ENCODE measurements at places on chromosomes 1 and 21.

DNA sequence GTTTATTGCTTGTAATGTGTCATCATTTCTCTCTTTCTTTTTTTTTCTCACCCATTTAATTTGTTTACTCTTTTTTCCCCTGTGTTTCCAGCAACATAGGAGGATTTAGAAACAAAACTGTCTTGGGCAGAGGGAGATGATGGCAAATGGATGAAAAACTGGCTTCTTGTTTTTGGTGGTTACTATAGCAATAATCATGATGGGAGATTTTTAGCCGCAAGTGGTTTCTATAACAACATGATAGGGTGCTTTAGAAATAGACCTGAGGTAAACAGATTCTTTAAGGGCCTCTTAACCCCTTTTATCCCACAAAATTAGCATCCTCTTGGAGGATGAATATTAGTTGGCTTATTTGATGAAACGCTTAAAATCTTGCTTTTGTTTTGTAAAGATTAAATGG, 51.6 kb downstream of the CRB1 start:
- no peak for DNase-seq

GRCh38 chr1:170150921-170151320, 5.2 kb downstream of the NTMT2 start:
- DNase-seq = no peak

- no peak for DNase-seq
These were observed 109.5 kb upstream of the GRIK3 start for GRCh38 chr1:37143800-37144199.

GRCh38 chr1:9776685-9777084, 47.1 kb downstream of the CLSTN1 start:
- DNase-seq = no peak

DNA sequence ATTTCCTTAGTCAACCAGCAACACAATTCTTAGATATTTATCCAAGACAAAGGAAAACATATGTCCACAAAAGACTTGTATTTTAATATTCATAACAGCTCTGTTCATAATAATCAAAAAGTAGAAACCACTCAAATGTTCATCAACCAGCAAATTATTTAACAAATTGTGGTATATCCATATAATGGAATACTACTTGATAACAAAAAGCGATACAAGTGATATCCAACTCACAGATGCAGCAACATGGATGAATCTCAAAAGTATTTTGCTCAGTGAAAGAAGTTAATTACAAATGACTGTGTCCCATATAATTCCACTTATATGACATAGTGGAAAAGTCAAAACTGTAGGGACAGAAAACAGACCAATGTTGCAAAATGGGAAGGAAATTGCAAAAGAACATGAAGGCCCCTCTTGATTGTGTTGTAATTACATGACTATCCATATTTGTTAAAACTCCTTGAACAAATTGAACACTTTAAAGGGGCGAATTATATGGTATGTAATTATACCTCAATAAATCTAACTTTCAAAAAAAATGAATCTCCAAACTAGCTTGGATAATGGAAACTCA, 116.9 kb downstream of the EDEM3 start:
- DNase-seq = no peak

DNA sequence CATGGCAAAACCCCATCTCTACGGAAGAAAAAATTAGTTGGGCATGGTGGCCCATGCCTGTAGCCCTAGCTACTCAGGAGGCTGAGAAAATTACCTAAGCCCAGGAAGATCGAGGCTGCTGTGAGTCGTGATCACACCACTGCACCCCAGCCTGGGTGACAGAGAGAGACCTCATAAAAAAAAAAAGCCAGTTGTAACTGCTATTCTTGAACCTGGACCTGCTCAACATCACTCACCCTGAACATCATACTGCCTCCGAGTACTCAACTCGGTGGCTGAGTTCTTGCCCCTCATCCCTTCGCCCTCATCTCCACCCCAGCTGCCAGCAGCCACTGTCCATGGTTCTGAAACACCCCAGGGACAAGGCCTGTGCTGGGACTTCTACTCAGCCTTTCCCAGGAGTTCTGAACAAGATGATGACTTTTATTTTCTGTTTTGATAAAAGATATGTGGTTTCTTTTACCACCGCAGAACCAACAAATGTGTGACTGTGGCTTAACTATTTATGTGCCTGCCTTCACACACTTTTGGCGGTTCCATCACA, 5.4 kb upstream of the DISP3 start:
- DNase-seq = peak; percentile 4

Data from cardiac fibroblast (primary cell).